ENCODE measurements at places on chromosomes 13 and 19.

DNA sequence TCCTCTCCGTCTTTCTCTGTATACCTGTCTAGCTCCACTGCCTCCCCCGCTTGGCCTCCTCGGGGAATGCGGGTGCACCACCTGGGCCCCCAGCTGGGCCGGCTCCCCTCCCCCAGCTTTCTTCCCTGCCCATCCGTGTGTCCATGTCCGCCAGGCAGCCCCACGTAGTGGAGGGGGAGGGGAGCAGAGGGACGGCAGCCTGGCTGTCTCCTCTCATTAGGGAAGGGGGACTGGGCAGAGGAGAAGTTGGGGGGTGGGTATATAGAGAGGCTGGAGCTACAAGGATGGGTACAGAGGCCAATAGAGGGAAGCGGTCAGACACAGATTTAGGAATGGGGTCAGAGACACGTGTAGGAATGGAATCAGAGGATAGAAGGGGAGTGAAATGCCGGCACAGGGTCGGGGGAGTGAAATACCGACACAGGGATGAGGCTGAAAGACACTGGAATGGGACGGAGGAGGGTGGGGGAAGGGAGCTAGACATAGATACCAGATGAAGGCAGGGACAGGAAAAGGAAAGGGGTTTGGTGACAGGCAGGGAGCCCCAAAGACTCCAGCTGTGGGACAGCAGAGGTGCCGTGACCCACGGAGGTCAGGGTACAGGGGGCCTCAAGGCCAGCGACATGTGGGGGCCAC lies 2.8 kb downstream of the NECTIN2 start:
- DNase-seq = no peak

GRCh38 chr19:45342911-45343310 lies 2.4 kb downstream of the KLC3 start:
- no peak for DNase-seq

DNA sequence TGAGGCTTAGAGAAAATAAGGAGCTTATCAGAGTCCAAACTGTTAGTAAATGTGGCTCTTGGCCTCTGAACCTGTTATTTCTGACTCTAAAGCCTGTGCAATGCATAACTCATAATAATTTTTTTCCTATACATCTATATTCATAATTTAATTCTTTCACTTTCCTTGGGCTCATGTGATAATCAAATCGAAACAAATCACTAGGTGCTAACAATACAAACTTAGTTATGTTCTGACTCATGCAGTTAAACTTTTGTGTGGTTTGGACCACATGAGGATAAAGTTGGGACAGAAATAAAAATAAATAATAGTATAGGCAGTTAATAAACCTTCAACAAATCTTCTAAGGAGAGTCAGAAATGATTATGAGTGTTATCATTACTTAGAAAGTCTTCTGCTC lies 1629.0 kb downstream of the OLFM4 start:
- no peak for DNase-seq

DNA sequence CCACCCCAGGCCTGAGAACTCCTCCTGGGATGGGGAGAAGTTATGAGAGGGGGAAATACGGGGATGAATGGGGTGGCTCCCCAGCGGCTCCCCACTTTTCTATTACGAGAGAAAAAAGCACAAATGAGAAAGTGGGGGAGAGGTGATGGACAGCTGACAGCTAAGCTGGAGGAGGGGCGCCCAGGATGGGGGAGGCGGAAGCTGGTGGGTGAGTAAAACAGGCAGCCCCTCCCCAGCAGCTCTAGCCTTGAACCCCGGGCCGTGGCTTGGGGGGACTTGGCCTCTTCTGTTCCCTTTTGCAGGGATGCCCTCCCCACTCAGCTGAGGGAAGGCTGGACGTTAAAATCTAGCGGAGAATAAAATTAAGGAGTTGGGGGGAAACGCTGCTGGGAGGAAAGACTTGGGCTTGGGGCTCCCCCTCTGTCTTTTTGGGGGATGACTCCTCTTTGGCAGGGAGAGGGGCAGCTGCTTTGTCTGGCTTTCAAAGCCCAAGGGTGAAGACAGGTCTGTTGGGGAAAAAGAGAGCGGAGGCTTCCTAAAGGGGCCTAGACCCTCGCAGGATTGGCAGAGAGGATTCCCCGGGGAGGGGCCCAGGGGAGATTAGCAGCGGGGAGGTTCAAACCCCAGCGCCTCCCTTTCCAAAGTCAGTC lies 1.4 kb upstream of the SAMD1 start:
- no peak for DNase-seq

- DNase-seq = no peak
These were observed 4.7 kb upstream of the CNFN start for GRCh38 chr19:42394751-42395150.

- no peak for DNase-seq
These were observed 2.1 kb downstream of the ZNF575 start for GRCh38 chr19:43534816-43535761.

- no peak for DNase-seq
These were observed 6.7 kb downstream of the GRIN2D start for GRCh38 chr19:48400018-48400742.

DNA sequence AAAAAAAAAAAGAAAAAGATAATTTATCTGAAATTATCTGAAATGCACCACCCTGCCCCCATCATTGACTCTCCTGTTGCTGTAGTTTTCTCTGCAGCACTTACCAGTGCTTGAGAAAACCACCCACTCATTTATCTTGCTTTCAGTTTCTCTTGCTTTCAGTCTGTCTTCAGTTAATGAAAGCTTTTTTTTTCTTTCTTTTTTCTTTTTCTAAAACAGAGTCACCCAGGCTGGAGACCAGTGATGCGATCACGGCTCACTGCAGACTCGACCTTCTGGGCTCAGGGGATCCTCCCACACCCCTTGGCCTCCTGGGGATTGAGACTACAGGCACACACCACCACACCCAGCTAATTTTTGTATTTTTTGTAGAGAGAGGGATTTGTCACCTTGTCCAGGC lies 4.3 kb upstream of the ACP5 start:
- no peak for DNase-seq

- DNase-seq = no peak
These were observed 9.1 kb downstream of the ZNF653 start for GRCh38 chr19:11496391-11497163.

DNA sequence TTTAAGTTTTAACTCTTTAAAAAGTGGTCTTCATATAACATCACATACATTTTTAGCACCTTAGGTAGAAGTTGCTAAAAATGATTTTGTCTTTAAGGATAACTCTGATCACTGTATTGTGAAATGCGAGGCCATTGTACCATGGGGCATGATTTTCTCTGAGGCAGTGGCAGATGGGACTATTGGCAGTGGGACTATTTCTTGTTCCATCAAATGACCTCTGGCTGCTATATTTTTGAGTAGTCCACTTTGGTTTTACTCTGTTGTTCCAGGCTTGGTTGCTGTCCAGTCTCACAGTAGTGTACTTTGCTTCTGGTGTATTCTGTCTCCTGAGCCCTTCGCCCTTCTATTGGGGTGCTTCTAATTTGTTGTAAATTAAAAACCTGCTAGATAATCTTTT lies 156.5 kb downstream of the ATP8A2 start:
- no peak for DNase-seq

- DNase-seq = no peak
These were observed 29.4 kb downstream of the MARK4 start for GRCh38 chr19:45280471-45280961.

GRCh38 chr13:93151277-93151676 lies 75.3 kb upstream of the GPC6 start:
- DNase-seq = no peak

DNA sequence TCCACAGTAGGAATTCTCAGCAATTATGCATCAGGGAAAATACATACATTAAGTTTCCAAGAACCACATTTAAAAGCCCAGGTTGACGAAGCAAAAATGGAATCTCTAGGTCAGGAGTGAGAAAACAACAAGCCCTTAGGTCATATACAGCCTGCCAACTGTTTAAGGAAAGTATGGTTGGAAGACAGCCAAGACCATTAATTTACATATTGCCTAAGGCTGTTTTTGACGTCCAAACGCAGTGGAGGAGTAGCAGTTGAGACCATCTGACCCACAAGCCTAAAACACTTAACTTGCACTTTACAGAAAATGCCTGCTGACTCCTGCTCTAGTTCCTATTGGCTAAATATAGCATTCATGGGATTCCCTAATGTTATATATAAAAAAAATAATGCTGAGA lies 299.0 kb downstream of the ITGBL1 start:
- no peak for DNase-seq

DNA sequence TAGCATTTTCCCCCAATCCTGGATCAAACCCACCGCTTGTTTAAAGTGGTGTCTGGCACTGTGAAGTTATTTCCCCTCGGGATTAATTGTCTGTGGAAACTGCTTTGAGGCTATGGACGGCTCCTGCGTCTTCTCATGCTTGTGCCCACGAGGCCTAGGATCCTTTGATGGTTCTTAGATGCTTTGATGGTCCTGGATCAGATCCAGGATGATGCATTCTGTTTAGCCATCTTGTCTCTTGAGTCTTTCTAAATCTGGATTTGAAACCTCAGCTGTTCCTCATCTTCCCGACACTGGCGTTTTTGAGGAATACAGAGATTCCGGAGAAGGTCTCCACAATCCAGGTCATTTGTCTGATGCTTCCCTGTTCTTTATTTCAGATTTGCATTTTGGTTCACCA lies 36.1 kb upstream of the USP29 start:
- no peak for DNase-seq

DNA sequence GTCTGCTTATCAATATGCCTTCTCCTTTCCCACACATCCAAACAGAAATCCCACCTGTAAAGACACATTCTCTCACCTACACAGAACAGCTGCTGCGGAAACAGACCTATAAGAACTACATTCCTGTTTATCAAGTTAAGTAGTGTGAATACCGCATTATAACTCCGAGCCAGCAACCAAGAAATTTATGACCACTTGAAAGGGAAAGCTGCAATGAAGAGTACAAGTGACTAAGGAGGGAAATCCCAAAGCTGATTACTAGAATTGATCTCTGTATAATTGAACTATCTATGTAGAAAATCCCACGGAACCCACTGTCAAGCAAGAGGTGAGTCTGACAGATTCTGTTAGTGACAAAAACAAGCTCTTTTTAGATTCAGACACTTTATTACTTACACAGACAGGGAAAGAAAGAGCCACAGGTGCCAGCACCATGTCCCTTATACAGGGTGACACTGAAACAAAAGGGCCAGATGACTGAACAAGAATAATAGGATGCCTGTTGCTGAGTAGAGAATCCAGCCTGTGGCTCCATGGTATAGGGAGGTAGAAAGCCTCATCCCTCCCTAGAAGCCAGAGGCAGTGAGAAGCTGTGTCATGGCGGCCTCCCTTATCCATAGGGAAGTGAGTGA lies 1.6 kb upstream of the IGFL4 start:
- no peak for DNase-seq

GRCh38 chr19:15631817-15632216 lies 8.9 kb upstream of the CYP4F3 start:
- DNase-seq = no peak

- DNase-seq = no peak
These were observed 37.5 kb upstream of the TM9SF2 start for GRCh38 chr13:99463646-99464397.
